ENCODE measurements at places on chromosomes 3 and 15.
A peak's percentile ranks its signal among the peaks of the same experiment; 100 is the strongest.

GRCh38 chr3:55824406-55824805 is 337.3 kb upstream of the WNT5A start:
- DNase-seq, result no peak

- DNase-seq, result no peak
Measured at GRCh38 chr3:127577448-127577847, 13.1 kb downstream of the TPRA1 start.

DNA sequence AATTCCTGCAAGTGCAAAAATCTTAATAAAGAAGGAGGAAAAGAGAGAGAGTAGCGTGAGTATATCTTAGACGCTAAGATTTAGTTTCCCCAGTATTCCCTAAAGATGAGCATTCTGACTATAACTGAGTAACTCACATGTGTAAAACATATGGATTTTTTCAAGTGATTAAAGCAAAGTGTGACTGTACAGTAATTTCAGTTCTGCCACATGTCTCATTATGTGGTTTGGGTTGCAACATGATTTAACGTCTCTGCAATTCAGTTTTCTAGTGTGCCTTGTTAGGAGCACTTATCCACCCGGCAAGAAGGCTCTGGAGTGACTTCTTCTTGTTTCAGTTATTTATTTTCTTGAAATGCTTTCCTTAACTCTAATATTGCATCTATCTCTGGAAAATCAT is 514.1 kb downstream of the ROBO1 start:
- no peak for DNase-seq

GRCh38 chr3:101518421-101518871 is 5.4 kb upstream of the SENP7 start:
- no peak for DNase-seq

DNA sequence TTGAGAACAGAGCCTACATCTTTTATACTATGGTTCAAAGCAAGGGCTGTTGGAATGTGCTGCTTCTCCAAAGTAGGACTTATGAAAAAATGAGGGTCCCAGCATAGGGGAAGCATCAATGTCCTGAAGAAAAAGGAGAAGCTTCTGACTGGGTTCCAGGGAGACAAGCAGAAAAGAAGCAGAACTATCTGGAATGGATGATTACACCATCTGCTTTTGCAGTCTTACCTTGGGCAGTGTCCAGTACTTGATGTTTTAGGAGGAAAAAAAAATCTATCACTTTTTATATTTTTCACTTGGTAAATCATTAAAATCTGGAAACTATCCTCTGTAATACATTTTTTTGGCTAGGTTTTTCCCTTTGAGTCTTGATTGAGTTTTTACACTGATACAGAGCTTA is 57.9 kb upstream of the DPH6 start:
- no peak for DNase-seq

DNA sequence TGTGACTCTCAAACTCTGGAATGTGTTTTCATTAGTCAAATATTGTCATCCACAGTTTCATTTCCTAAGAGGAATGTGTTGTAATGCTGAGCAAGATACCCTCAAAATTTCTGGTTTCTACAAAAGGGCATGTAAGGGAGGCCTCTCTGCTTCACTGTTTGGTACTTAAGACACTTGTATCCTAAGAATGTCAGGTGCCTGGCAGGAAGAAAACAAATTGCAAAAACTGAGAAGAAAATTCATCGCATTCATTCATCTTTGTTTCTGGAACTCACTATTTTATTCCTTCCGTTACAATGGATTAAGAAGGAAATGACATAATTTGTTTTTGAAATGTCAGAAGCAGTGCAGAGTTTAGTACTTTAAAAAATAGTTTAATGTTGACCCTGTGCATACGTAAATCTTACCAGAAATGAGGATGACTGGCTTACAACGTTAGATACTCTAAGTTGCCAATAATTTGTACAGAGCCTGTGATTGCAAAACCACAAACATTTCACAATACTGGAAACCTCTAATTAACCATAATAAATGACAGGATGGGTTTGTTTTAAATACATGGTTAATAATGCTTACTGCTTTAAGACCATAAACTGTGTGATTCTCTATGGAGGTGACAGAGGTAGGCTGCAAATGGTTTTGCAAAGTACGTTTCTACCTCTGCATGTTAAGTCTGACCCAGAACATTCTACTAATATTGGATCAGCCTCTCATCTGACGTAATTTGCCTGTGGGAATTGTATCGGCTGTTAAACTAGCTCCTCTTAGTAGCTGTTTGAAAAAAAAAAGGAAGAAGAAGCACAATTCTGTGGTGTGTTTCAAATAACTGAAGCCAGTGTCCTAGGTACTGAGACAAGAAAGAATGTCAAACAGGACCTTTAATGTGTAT is 477.8 kb downstream of the RBMS3 start:
- no peak for DNase-seq

DNA sequence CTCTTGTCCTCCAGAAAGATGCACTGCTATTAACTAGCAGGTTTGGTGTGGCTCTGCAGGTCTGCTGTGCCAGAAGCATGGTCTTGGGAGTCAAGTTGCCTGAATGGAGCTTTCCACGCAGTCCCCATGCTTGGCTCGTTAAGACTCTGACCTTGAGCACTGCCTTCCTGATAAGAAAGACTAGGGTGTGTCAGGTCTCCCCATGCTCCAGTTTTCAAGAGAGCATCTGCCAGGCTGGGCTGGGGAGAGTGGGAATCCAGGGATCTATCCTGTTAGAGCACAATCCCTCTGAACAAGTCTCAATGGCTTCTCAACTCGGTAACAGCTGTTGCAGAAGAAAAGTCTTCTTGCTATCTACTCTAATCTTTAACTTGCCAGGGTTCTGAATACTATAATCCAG is 98.2 kb downstream of the TJP1 start:
- no peak for DNase-seq

GRCh38 chr15:56496635-56497034 is 31.7 kb upstream of the MNS1 start:
- no peak for DNase-seq

DNA sequence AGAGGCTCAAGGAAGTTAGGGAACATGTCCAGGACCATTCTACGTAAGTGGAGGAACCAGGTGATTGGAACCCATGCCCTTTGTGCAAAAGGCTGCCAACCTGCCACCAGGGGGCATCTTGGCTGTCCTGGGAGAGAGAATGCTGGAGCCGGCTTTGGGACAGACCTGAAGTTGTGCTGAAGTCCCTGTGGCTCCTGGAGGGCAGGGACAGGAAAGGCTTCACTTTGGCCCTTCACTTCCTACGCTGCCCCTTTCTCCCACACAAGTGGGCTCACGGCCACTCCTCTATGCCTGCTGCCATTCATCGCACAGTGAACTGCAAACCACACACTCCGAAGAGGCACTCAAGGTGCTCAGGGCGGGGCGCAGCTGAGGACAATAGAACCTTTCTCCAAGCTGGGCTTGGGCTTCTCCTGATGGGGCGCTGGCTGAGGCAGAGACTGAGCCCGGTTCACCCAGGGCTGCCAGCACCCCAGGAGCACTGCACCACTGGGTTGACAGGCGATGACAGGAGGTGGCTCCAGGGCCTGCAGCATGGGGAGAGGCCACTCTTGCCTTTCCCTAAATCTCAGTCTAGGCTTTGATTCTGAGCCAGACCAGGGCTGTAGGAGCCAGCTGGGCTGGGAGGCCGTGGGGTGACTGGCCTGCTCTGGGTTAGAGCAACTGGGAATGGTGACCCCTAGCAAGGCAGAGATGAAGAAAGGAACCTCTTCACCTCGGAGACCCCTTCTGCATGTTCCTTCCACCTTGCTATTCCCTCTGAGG is 8.4 kb downstream of the SHF start:
- no peak for DNase-seq

- DNase-seq, result no peak
Measured at GRCh38 chr3:23845326-23846216, 39.8 kb downstream of the UBE2E1 start.

- DNase-seq, result no peak
Measured at GRCh38 chr3:62226601-62227339, 146.6 kb downstream of the FEZF2 start.

- DNase-seq, result no peak
Measured at GRCh38 chr3:17931131-17931530, 188.7 kb upstream of the TBC1D5 start.

DNA sequence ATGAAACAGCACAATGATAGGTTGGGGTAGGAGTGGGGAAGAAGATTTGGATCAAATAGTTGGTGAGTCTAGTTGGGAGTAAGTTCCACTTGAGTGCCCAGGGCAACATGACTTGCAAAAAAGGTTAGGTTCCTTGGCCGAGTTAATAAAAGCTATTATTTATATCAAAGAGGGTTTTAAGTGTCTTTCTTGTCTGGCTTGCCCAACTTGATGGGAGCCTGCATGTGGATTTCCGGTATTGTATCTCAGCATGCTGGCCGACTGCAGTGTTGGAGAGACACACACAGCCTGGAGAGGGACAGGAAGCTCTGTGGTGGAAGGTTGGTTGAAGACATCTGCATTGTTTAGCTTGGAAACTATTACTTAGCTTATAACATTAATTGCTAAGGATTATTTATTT is 449.5 kb upstream of the TBL1XR1 start:
- no peak for DNase-seq

- DNase-seq, result no peak
Measured at GRCh38 chr15:80367661-80368060, 36.5 kb upstream of the ARNT2 start.

- DNase-seq, result peak; percentile 59
Measured at GRCh38 chr3:134029734-134030378, at the start of gene SLCO2A1. SLCO2A1 (minus strand) TSS chr3:134029925; CDS start chr3:134029802, 123 bp downstream.

DNA sequence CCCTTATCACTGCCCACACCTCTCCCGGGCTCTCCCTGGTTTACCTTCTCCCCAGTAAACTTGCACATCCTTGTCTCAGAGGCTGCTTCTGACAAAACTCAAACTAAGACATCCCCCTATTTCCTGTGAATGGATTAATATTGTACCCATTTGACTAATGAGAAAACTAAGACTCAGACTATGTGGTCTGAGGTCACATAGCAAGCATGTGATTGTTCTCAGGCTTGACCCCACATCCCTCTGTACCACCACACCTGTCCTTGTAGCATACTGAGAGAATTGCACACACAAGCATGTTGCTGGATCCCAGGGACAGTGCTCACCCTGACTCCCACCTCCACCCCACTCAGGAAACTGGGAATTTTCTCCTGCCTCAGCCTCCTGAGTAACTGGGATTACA is 90.7 kb upstream of the HES1 start:
- no peak for DNase-seq
